ENCODE measurements at places on chromosomes 5 and 9. TPM values are rescaled to one million over a fixed set of nuclear protein-coding genes. Genes with fewer than 3 reads are reported as not detected.

GRCh38 chr5:146645342-146645741 lies 129.4 kb upstream of the GPR151 start:
- no peak for DNase-seq

DNA sequence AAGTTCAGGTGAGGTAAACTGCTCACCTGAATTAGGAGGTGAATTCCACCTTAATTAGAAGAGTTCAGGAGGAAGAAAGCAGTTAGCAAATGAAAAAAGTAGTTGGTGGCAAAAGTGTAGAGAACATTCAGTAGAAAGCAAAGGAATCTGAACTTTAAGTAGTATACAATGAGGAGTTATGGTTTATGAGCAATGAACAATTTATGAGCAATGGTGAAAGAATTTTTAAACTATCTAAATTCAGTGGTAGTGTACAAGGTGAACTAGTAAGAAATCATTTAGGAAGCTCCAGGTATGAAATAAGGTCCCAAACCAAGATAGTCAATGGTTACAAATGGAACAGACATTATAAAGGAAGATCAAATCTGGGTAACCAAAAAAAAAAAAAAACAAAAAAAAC lies 3.1 kb downstream of the CETN3 start:
- no peak for DNase-seq

GRCh38 chr9:136244969-136245218 lies 718 bp downstream of the QSOX2 start:
- no peak for DNase-seq

DNA sequence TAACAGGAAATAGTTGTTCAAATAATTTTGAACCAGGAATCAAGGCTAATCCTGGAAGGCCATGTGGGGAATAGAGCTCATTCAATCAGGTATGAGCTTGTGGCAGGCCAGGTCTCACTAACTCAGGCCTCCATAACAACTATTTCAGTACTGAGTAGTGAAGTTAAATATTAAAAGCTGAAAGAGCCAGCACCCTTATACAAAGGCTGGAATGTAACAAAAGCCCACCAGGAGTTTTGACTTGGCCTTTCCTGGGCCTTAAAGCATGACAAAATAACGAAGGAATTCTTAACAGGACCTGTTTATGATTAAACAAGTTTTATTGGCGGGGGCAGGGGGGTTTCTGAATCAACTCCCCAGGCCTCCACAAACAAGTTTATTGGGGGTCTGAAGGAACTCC lies 1146.7 kb downstream of the CDH9 start:
- DNase-seq, result no peak

DNA sequence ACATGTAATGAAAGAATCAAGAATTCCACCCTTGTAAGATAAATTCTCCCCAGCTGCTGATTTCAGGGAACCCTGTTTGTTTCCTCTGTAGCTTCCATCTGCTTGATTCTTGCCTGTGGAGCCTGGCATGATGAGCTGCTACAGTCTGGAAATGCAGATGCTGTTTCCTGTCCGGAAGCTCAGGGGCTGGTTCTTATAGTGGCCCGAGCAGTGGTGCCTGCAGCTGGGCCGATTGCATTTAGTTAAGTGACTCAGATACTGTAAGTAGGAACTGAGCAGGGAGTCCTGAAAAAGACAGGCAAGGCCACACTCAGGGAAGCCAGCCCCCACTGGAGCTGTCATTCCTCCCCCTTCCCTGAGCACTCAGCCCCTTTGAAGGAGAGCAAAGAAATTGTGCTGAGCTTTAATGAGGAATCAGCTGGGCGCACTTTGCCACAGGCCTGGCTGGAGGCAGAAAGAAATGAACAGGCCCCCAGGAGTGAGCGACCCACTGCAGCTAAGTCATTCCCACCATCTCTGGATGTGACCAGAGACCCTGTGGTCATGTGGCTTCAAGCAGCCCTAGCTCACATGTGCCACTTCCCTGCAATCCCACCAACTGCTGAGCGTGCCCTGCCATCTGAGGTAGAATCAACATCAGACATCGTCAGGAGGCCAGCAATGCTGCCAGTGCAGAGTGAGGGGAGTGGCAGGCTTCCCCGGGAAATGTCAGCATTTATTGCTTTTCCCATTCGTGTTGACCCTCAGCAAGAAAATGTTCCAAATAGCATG lies 206.0 kb upstream of the WWC1 start:
- no peak for DNase-seq

GRCh38 chr9:12838546-12838945 lies 63.7 kb downstream of the LURAP1L start:
- DNase-seq, result no peak

DNA sequence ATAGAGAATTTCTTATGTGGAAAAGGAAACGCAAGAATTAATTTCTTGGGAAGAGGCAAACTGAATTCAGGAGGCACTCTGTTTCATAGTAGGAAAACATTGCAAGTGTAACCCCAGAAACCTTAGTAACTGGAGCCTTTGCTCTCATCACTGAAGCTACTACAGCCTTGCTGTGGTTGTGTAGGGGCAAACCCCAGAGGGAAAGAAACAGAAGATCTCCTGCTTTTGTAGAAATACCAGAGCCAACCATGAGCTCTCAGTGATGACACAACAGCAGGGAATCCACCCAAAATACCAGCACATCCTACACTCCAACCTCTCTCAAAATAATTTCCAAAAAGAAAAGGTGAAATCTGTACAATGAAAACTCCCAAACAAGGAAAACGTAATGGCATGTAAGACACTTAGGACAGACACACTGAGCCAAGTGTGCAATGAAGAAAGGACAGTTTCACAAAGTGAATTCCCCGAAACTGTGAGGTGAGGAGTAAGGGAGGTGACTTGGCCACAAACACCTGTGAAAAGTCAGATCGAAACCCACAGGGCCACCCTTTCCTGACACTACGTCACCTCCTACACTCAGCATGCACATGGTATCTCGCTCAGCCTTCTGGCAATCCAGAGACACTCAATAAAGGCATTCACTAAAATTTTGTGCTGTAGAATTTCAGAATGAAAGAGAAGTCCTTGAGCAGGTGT lies 8.5 kb upstream of the ACSL6 start:
- DNase-seq, result no peak

- no peak for DNase-seq
Observed at GRCh38 chr9:113258282-113258681, 17.1 kb downstream of the CDC26 start.

DNA sequence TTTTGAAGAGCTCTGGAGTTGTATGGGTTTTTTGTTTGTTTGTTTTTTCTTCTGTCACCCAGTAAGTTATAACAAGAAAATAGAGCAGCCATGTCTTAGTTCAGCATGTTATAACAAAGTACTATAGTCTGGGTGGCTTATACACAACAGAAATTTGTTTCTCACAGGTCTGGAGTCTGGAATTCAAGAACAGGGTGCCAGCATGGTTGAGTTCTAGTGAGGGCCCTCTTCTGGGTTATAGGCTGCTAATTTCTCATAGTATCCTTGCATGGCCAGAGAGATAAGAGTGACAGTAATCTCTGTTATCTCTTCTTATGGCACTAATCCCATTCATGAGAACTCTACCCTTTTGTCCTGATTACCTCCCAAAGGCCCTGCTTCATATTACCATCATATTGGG lies 114.7 kb downstream of the GIN1 start:
- DNase-seq, result no peak

DNA sequence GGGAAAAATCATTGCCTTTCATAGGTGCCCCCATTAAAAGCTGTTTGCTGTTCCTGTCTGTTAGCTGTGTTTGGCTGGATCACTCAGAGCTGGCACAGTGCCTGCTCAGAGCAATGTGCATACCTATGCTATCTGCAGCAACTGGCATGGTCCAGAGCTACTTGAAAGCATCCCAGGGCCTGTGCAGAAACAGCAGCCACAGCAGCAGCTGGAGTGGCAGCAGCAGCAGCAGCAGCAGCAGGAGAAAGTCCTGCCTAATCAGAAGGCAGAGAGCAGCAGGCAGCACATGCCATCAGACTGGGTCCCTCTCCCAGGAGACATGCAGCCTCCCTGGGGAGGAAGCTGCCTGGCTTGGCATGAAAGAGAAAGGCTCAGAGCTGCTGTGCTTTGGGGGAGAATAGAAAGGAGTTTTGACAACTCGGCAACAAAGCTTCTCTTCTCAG lies 243.8 kb upstream of the WWC1 start:
- DNase-seq, result no peak

DNA sequence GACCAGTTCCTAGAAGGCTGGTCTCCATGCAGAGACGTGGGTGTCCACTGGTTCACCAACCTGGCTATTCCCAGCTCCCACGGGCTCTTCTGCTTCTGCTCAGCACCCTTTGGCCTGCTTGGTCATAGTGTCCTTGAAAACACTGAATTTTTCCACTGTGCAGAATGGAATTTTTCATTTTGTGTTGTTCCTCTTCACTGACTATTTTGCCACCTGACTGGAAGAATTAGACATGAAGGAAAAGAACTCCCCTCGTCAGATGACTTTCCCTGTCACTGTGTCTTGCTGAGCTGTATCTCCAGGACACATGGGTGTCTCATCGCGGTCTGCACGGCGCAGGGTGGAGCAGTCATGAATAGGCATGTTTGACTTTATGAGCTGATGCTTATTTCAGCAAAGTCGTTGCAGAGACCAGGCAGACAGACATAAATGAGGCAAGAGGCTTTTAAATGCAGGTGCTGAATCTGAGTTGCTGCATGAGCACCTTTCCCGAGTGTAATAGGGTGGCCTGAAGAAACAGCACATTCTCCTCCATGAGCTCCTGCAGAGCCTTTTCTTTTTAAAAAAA lies 50.2 kb upstream of the SEMA4D start:
- DNase-seq, result no peak

GRCh38 chr9:93024986-93025630 lies 33.4 kb upstream of the SUSD3 start:
- DNase-seq, result no peak

DNA sequence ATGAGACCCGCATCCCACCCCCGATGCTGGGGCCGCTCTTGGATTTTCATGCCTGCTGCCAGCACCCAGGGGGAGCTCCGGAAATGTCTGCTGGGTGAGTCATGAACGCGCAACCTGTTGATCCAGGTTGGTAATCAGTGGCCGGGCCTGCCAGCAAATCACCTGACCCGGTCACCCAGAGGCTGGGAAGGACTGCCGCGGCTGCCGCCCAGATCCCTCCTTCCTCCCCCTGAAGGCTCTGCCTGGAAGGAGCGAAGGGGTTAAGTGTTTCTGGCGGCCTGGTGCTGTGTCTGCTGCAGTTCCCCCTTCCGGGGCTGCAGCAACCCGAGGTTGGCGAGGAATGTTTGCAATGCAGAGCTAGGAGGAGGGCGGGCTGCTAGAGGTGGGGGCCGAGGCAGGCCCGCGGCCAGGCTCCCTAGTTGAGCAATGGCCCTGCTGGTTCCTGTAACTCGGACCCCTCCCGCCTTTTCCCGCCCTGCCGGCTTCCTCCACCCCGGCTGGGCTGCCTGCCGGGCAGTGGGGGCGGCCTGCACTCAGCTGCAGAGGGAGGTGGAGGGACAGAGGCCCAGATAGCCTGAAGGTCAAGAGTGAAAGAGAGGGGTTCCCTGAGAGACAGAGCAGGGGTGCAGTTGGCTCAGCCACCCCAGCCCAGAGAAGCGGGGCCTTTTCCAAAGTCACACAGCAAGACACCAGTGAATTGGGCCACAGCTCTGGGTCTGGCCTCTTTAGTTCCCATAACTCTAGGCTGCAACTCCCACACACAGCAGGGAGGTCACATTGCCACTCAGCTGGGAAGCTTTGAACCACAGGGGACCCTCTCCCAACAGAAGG lies 156.3 kb upstream of the IER5L start:
- DNase-seq, result peak; percentile 93

DNA sequence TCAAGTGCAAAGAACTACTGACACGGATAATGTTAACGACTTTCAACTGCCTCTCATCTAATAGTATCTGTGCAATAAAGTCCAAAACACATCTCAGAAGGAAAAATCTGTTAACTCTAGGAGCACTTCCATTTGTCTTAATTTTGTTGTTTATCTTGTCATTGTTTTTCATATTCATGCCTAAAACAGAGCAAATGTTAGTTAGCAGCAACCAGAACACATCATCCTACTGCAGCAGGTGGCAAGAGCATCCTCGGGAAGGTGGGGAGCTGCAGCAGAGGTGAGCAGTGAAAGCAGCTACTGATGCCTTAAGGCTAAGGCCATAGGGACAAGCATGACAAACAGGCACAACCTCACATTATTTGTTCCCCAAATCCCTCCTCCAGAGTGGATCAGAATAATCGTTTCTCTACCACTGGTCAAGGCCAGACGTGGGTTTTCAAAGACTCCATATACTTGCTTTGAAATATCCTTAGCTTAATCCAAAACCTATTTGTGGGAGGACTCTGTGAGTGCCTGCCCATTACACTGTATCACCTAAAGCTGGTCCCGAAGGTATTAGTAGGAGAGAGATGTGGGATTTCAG lies 1.0 kb downstream of the HMGCS1 start:
- DNase-seq, result no peak

DNA sequence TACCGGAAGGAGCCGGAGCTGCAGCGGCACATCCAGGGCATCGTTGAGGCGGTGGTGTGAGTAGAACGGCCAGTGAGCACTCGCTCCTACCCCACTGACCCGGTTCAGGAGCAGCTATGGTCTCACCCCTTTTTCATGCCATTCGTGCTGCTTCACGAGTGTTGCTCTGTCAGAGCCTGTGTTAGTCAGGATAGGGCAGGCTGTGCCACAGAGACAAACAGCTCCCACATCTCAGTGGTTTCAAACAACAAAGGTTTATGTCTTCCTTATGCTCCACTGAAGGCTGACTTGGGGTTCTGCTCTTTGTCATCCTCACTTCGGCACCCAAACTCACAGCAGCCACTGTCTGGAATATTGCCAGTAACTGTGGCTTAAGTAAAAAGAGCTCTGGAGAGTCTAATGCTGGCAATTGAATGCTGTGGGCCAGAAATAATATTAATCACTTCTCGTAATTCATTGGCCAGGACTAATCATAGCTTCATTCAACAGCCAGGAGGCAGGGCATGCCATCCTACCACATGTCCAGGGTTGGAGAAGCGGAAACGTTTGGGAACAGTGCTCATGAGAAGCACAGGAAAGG lies 28.4 kb downstream of the ARHGEF37 start:
- DNase-seq, result no peak

DNA sequence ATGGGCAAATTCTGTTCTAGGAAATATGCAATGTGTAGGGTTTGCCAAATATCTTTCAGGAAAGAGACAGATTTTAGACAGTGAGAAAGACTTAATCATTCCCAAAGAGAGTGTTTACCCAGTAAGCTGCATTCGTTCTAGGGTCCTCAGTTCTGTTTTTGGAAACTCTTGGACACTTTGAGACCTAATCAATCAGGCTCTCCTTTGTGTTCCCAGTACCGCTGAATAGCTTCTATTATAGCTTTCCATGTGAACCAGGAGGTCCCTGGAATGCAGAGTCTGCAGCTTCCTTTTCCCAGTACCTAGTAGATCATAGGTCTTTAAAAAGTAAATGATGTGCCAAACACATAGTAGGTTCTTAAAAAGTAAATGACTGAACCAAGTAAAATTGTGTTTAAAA lies 11.4 kb upstream of the SPINK1 start:
- DNase-seq, result no peak

GRCh38 chr9:806285-807156 lies 35.0 kb upstream of the DMRT1 start:
- DNase-seq, result no peak

PCDHB3 gene
- 2.4 TPM for polyA plus RNA-seq

WASHC1 gene
- 36.4 TPM for polyA plus RNA-seq

NOXA1 gene
- polyA plus RNA-seq, result 3.9 TPM

NUP188 gene
- polyA plus RNA-seq, result 48.9 TPM

CD274 gene
- polyA plus RNA-seq, result 1.4 TPM

SLC45A2 gene
- 0.10 TPM for polyA plus RNA-seq

PRRX2 gene
- 0.88 TPM for polyA plus RNA-seq

IRX2 gene
- 68.5 TPM for polyA plus RNA-seq
